ENCODE measurements at places on chromosomes 1 and 21. TPM values are rescaled to one million over a fixed set of nuclear protein-coding genes. Genes with fewer than 3 reads are reported as not detected.

Gene MAN1C1
- total RNA-seq = 28.0 TPM

Gene OR6K3
- not detected for total RNA-seq

Gene JAK1
- total RNA-seq = 197 TPM

DNA sequence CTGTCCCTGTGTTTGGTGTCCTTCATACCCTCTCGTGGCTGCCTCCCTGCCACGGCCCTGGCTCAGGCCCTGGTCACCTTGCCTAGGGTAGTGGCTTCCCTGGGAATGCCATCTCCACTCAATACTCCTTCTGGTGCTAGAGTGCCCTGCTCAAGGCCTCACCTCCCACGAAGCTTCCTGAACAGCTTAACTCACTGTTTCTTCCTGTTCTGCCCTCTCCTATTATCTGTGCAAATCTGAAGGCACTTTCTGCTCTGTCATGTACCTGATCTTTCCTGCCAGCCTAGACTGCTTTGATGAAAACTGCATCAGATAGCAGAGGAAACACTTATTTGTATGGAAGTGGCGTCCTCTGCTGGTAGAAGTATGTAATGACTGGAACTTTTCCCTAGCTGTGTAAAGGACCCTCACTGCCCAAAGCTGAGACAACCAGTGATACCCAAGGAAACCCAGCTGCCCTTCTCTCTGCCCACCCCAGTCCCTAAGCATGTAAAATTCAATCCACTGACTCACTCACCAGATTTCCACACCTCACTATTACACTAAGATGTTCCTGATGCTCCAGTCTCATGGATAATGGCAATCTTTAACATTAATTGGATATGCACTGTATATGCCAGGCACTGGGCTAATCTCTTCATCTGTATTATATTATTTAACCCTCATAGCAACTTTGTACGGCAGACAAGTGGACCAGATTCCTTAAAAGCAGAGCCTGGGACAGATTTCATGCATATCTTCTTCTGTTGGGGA is 36.2 kb upstream of the BTG2 start:
- peak; percentile 87 for DNase-seq

- DNase-seq = no peak
These were observed 4.4 kb upstream of the IGFN1 start for GRCh38 chr1:201186192-201186591.

Data from osteoblast (primary cell).